ENCODE measurements at places on chromosomes 6 and 20.

- DNase-seq = no peak
Observed at GRCh38 chr20:931401-931800, 15.3 kb upstream of the ANGPT4 start.

DNA sequence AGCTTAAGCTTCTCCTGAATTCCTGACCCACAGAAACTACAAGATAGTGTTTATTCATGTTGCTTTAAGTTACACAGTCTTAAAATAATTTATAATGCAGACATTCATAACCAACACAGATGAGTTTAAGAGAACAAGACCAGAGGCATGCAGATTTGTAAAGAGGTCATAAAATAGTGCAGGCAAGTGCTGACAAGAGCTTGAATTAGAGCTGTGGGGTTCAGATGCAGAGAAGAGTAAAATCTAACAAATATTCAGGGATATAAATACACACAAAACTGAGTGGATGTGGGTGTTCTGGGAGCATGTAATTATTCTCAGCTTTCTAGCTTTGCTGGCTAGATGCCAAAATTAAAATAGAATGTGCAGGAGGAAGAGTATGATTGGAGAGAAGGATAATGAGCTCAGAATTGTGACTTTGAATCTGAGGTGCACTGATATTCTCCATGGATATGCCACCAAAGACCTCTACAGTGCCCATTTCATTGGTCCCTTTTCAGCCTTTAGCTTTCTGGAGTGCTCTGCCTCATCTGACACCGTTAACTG, 291.9 kb upstream of the SGK1 start:
- DNase-seq = no peak

DNA sequence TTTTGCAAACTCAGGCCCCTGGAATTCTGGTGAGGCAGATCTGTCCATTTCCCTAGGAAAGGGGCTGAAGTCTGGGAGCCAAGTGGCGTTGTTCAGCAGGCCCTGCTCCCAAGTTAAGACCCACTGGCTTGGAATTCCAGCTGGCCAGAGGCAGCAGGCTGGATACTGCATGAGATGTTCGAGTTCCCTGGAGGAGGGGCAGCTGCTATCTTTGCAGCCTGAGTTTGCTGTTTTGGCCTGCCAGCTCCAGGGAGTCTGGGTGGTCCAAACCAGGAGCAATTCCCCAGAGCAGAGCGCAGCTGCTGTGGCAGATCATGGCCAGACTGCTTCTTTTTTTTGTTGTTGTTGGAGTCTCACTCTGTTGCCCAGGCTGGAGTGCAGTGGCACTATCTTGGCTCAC, 18.2 kb upstream of the PGK2 start:
- DNase-seq = no peak

GRCh38 chr20:47785311-47785853, at the start of gene SULF2:
Gene SULF2 (minus strand): TSS chr20:47785481. CDS start chr20:47757363, 28,118 bp downstream.
- no peak for DNase-seq
